NCI-H1048 (cell line): ENCODE measurements at places on chromosomes 2 and 18.
A peak's percentile ranks its signal among the peaks of the same experiment; 100 is the strongest.

- DNase-seq: peak; percentile 32
Measured at GRCh38 chr2:95333888-95334338, 36.8 kb downstream of the KCNIP3 start.

GRCh38 chr18:50272568-50272967 is 6.3 kb upstream of the CFAP53 start:
- DNase-seq: no peak

DNA sequence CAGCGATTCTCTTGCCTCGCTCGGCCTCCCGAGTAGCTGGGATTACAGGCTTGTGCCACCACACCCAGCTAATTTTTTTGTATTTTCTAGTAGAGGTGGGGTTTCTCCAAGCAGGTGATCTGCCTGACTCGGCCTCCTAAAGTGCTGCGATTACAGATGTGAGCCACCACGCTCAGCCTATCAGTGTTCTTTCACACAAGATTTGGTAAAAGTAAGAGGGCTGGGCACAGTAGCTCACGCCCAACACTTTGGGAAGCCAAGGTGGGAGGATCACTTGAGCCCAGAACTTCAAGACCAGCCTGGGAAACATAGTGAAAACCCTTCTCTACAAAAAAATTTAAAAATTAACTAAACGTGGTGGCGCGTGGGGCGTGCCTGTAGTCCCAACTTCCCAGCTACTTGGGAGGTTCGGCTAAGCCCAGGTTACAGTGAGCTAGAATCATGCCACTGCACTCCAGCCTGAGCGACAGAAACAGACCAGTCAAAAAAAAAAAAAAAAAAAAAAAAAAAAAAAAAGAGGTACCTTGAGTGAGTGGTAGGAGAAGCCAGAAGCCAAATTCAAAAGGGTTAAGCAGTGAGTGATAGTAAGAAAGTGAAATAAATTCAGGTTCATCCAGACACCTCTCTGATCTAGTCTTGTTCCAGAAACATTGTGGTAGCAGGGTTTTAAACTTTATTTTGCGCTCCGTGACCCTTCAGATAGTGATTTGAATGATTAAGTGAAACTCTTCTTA is 981 bp downstream of the MRPL53 start:
- no peak for DNase-seq

- DNase-seq: no peak
Measured at GRCh38 chr2:118062048-118062447, 26.2 kb upstream of the INSIG2 start.

DNA sequence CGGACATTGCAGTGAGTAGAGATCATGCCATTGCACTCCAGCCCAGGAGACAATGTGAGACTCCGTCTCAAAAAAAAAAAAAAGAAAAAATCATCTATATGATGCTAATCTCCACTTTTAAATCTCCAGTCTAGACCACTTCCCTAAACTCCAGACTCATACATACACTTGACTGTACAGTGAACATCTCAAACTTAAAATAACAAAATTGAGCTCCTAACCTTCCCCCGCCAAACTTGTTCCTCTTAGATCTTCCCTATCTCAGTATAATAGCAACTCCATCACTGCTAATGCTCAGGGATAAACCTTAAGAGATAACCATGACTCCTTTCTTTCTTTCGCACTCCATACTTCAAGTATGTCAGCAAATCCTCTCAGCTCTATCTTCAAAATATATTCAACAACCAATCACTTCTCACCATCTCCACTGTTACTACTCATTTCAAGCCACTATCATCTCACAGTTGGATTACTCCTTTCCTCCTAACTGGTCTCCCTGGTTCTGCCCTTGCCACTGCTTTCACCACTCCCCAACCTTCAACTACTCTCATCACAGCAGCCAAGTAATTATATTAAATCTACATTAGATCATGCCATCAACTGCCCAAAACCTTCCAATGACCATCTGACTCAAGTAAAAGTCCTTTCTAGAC is 12.0 kb downstream of the MEMO1 start:
- DNase-seq: no peak

GRCh38 chr2:165766326-165766927 is 27.6 kb downstream of the GALNT3 start:
- no peak for DNase-seq

- DNase-seq: peak; percentile 49
Measured at GRCh38 chr2:199739413-199740110, 111.4 kb downstream of the FTCDNL1 start.

- DNase-seq: no peak
Measured at GRCh38 chr2:184452907-184453306, 145.4 kb upstream of the ZNF804A start.

- no peak for DNase-seq
Measured at GRCh38 chr2:17426743-17427142, 91.5 kb downstream of the RAD51AP2 start.

DNA sequence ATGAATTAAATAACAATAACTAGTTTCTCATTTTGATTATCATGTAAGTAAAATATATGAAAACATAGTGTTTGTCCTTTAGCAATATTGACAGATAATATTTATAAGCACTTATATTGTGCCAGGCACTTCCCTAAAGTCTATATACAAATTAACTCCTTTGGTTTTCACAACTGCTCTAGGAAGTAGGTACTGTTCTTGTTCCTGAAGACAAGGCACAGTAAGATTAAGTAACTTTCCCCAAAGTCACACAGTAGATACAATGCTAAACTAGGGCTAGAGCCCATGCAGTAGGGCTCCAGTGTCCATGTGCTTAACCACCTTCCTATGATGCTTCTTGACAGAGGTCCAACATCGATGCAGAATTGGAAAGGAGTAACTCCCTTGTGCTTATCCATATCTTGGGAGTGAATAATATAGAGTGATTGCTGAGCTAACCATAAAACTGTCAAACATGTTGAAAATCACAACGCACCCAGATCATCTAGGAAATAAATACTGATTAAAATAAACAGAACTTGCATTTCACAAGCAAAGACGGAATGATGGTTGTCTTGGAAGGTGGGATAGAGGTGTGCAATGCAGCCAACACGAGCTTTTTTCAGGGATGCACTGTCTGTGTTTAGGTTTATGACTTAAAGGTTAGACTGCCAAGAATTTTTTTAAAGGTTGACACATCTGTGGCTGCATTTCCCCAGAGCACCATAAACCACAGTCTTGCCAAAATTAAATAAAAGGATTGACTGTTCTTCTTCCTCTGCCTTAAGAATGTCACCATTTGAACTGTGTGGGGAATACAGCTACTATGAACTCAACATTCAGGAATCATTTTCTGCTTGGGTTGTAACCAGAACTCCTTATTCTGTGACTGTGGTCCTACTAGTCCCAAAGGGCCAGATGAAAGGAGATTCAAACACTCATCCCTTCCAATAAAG is 80.8 kb downstream of the ANKRD44 start:
- DNase-seq: no peak
